CD4-positive, alpha-beta T cell treated with Interleukin-10 for 1 hour (primary cell): ENCODE measurements at places on chromosomes 11 and 22.

DNA sequence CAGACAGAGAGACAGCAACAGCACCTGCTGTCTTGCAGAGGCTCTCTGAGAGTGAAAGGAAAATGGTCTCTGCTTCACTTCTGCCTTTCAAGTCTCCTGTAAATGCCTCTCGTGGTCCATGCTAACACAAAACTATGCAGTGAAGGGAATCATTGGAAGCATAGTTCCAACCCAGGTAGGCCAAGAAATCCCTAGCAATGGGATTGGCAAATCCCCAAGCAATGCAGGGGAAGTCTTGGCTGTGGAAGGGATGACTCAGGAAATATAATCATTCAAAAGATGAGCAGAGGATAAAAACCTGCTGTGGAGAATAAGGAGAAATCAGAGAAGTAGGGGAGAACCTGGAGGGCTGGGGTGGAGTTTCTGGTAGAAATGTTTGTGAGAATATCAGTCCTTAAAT, 216.1 kb upstream of the ZBED5 start:
- no peak for DNase-seq

DNA sequence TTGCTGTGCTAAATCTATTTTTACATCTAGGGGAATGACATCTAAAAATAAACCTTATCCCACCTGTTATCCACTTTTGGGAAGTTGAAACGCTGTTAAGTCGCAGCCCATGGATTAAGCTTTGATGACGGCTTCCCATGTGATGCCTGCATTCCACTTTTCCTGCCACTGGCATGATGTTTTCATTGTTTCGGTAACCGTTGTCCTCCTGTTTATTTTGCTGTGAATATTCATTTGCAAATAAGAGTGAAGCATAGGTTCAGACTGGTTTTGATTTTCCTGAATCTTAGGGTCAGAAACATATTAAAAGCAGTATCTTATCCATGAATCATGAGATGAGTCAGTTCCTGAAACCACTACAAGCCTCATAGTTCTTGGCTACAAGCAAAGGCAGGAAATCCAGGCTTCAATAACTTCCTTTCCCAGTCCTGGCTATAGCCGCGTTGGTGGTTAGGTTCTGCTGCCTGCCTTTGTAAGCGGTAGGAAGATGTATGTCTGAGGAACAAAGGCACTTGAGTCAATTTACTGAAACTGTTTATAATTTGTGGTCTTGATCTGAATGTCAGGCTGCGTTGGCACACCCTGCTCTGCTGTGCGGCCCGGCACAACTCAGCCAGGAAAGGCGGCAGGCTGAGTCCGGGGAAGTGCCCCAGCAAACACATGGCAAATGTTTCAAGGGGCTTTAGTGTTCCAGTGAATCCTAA, 19.4 kb downstream of the TEAD1 start:
- DNase-seq = no peak

- DNase-seq = peak; percentile 23
Observed at GRCh38 chr11:126468102-126468521, 112.6 kb downstream of the ST3GAL4 start.

DNA sequence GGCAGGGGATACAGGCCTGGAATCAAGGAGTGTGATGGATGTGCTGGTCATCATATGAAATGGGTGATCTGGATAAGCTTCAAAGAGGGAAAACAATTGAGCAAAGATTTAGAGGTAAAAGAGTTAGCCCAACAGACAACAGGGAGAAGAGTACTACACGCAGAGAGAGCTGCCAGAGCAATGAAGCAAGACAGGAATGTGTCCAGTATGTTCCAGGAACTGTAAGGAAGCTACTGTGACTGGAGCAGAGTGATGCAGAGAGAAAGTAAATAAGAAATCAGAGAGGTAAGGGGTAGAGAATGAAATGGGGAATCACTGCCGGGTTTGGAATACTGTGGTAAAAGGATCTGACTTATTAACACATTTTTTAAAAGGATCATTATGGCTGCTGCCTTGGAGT, 255.1 kb downstream of the DCDC1 start:
- no peak for DNase-seq

DNA sequence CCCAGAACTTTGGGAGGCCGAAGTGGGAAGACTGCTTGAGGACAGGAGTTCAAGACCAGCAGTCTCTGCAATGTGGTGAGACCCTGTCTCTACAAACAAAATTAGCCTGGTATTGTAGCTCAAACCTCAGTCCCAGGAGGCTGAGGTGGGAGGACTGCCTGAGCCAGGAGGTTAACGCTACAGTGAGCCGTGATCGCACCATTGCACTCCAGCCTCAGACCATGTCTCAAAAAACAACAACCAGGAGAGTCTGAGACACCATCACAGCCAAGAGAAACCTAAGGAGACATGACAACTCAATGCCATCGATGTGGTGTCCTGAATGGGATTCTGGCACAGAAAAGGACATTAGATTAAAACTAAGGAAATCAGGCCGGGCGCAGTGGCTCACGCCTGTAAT, 28.3 kb upstream of the KDM2A start:
- DNase-seq = no peak

GRCh38 chr11:83471831-83472727, 185.9 kb upstream of the CCDC90B start:
- no peak for DNase-seq

- no peak for DNase-seq
Observed at GRCh38 chr11:1341928-1342524, 32.6 kb upstream of the TOLLIP start.

DNA sequence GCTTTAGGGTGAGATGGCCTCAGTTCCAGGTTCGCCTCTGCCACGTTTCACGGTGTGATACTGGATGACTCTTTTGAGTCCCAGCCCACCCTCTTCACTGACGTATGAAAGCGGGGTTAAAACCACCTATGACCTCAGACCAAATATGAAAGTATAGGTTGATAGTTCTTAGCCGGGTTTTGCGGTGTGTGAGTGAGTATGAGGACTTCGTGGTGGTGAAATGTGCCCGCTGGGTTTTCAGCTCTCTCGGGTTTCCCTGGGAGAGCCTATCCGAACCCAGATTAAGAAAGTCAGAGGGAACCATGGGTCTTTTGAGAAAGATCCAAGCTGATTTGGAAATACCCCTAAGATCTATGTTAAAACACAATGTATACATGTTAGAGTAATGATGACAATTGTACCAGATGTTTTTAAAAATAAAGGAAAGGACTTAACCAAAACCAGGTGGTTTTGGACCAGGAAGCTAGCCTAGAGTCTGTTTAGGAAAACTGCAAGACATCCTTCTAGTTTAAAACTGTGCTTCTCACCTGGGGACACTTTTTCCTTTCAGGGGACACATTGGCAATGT, 25.8 kb upstream of the ST3GAL4 start:
- DNase-seq = peak; percentile 31

DNA sequence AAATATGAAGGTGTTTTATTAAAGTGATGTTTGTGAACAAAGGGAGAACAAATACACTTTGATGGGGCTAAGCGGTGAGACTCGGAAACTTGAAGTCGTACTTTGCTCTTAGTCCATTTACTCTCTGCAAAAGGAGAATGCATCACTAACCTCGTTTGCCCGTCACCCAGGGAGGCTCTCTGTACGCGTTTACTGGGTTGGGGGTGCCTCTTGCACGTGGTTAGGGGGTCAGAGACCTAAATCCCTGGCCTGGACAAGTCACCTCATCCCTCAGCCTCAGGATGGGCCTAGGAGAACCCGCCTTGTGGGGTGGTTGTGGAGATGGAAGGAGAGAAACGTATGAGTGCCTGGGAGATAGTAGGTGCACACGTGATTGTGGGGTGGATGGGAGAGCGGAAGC, 803 bp upstream of the IFT27 start:
- no peak for DNase-seq

- DNase-seq = peak; percentile 2
Observed at GRCh38 chr11:127345819-127346459, 345.4 kb upstream of the KIRREL3 start.

- DNase-seq = no peak
Observed at GRCh38 chr11:14065141-14065540, 102.6 kb downstream of the SPON1 start.

DNA sequence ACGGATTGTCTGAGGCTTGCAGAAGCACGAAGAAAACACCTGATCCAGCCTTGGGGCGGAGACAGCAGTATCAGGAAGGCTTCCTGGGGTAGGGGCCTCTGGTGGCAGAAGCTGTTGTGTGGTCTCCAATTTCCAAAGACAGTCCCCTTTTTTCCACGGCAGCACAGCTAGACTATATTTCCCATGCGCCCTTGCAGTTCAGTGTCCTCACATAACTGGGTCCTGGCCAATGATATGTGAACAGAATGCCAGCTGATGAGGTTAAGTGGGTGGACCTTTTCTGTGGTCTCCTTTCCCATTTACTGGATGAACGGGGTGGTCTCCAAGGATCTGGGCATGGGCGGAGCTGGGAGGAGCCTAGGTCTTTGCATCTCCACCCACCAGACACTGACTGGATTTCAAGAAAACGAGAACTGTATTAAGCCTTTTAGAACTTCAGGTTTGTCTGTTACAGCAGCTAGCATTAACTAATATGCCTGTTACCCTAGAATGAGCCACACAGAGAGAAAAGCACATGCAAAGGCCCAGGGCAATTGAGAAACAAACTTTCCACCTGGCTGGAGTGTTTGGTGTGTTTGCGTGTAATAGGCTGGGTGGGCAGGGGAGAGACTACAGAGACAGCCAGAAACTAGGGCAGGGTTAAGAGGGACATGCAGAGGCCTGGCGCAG, 6.2 kb downstream of the GAL3ST1 start:
- DNase-seq = no peak

GRCh38 chr11:132101881-132102280, 731.5 kb downstream of the NTM start:
- DNase-seq = no peak

GRCh38 chr11:17413414-17414316, 25.2 kb upstream of the KCNJ11 start:
- DNase-seq = no peak

GRCh38 chr11:121367844-121368225, 75.3 kb downstream of the SC5D start:
- no peak for DNase-seq

- DNase-seq = no peak
Observed at GRCh38 chr22:26702906-26703830, 45.8 kb downstream of the MIAT start.

DNA sequence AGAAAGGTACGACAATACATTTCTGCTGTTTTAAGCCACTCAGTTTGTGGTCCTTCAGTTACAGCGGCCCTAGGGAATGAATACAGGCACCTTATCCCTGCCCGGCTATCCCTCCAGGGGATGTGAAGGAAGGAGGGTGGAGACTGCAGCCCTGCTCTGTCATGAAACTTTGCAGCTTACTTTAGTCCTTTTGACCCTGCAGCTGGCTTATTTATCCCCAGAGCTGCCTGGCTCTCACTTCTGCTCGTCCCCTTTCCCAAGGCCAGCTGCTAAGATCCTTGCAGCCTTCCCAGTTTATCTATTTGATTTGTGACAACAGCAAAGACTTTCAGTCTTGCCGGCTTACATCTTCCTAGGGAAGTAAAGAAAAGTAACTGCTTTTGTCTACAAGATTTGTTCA, 55.2 kb downstream of the SC5D start:
- no peak for DNase-seq
